ENCODE measurements at places on chromosomes 1 and 21.

- no peak for DNase-seq
Observed at GRCh38 chr21:45603481-45603880, 40.0 kb upstream of the PCBP3 start.

- no peak for DNase-seq
Observed at GRCh38 chr21:16408280-16408679, 678.5 kb downstream of the USP25 start.

- no peak for DNase-seq
Observed at GRCh38 chr1:54131419-54131818, 21.4 kb downstream of the CDCP2 start.

- peak; percentile 34 for DNase-seq
Observed at GRCh38 chr1:10788592-10789006, 7.8 kb downstream of the CASZ1 start.

DNA sequence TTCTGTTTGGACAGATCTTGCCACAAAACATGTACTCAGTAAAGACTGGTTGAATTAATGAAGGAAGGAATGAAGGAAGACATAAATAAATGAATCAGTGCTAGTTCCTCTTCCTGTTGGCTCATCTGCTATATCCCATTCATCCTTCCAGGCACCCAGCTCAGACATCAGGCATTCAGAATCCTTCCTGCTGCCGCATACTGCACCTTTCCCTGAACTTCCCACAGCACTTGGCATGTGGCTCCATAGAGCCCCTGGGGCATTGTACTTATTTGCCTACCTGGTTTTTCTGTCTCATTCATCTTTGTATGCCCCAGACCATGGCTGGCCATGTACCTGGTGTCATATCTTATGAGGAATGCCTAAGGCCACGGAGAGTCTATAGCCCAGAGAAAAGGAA lies 34.4 kb upstream of the ZNF648 start:
- DNase-seq: no peak

DNA sequence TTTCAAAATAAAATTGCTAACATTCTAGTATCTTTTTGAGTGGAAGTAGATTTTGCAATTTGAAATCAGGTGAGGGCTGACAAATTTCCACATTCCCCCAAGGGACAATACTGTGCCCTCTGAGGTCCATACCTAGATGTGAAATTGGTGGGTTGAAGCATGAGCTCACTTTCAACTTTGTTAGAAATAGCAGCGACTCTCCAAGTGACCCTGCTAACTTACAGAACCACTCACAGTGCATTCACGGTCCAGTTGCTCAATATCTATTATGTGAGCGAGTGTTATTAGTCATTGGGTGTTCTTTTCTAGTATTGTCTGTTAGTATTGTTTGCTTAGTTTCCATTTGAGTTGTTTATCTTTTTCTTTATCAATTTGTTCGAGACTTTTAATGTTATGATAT lies 53.6 kb upstream of the ASB17 start:
- DNase-seq: no peak

DNA sequence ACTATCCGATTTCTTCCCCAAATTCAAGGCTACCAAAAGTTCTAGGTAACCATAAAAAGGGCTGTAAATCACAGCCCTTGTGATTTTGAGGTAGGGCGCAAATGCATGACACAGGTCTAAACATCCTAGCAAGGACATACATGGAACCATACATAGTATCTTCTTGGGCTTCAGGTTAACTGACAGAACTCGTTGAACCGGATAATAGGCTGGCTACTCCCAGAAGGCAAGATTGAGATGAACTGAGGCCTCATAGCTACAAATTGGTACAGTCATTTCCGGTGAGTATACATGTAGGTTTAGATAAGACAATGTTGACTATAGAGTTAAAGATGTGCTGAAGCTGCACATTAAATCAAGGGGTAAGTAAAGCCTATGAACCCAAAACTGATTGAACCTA lies 27.3 kb upstream of the TP53BP2 start:
- DNase-seq: no peak

DNA sequence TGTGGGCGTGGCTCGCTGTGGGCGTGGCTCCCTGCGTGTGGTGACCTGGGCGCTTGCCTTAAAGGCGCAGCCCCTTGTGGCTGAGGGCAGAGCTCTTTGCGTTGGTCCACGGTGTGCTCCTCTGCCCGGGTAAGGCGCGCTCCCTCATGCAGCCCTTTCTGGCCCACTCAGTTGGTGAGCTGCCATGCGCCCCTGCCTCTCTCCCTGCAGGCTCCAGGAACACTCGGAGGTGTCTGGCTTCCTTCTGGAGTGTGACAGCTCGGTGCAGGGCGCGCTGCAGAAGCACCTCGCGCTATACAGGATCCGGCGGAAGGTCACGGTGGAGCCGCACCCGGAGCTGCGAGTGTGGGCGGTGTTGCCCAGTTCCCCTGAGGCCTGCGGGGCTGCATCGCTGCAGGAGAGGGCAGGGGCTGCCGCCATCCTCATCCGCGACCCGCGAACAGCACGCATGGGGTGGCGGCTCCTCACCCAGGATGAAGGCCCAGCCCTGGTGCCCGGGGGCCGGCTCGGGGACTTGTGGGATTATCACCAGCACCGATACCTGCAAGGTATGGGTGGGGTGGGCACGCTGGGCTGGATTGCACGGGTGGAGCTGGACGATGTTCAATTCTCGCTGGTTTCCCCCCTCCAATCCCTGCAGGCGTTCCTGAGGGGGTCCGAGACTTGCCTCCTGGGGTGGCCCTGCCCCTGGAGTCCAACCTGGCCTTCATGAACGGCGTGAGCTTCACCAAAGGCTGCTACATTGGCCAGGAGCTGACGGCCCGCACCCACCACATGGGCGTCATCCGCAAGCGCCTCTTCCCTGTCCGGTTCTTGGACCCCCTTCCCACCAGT lies 9.1 kb downstream of the IBA57 start:
- no peak for DNase-seq

DNA sequence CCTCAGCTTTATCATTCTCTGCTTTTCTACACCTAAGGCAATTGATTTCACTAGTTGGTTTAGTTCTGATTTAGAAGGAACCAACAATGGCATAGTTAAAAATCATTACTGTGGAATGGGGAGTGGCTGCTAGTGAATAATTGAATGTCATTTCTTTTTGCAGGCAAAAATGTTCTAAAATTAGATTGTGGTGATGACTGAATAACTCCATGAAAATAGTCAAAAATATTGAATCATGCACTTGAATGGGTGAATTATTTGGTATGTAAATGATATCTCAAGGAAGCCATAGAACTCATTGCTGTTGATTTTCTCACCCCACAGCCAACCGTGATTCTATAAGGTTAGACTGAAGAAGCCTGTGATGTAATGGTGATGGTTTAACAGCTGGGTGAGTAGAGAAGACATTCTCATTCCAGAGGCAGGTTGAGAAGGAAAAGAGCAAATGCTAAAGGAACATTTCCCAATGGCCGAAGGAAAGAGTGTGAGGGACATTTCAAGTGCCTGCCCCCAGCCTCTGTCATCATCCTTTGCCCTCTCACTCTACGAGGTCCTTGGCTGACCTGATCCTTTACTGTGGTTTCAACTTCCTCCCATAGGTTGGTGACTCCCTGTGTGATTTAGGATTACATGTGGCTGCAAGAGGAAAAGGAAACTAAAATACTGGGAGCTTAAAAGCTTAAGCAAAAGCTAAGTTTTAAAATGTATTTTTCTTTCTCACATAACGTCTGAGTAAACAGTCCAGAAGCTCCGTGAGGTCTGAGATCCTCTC lies 12.5 kb downstream of the OVAAL start:
- no peak for DNase-seq

Measured in transverse colon (tissue), 4 donors.